Type B pancreatic cell (in vitro differentiated cells): ENCODE measurements at places on chromosomes 12 and 14. TPM values are rescaled to one million over a fixed set of nuclear protein-coding genes. Genes with fewer than 3 reads are reported as not detected.

The BATF gene
- 2.2 and 2.6 TPM in 2 replicates for total RNA-seq

The KRT77 gene
- 0.27 and 2.3 TPM in 2 replicates for total RNA-seq

The RFX4 gene
- 0.29 and 25.4 TPM in 2 replicates for total RNA-seq

The SYNDIG1L gene
- 0.36 and 0.71 TPM in 2 replicates for total RNA-seq

The LRRC10 gene
- not detected in 2 replicates for total RNA-seq

The ANO2 gene
- 2.6 and 3.3 TPM in 2 replicates for total RNA-seq

The FSCB gene
- 0.12 TPM in 1 of 2 replicates, not detected in the other for total RNA-seq

The C1QL4 gene
- 0.17 and 1.2 TPM in 2 replicates for total RNA-seq

The SERPINA10 gene
- total RNA-seq: 1.5 and 2.8 TPM in 2 replicates

The CLEC1A gene
- 0.86 and 3.6 TPM in 2 replicates for total RNA-seq

The CLMN gene
- 10.2 and 23.0 TPM in 2 replicates for total RNA-seq

The KRT6C gene
- 0.19 and 0.31 TPM in 2 replicates for total RNA-seq

The HNRNPC gene
- total RNA-seq: 474 and 692 TPM in 2 replicates

The RHNO1 gene
- total RNA-seq: 46.8 and 51.7 TPM in 2 replicates

The SMIM41 gene
- total RNA-seq: not detected in 2 replicates

The CFAP251 gene
- 2.6 and 3.3 TPM in 2 replicates for total RNA-seq

The BBS10 gene
- 10.7 and 14.8 TPM in 2 replicates for total RNA-seq

The MED13L gene
- 87.8 and 97.7 TPM in 2 replicates for total RNA-seq

The HOXC13 gene
- 0.48 TPM in 1 of 2 replicates, not detected in the other for total RNA-seq

The TC2N gene
- total RNA-seq: 19.4 and 42.2 TPM in 2 replicates

The PLD4 gene
- total RNA-seq: 0.17 TPM in 2 replicates

The LGR5 gene
- total RNA-seq: 1.4 and 7.9 TPM in 2 replicates

The OTX2 gene
- 0.22 TPM in 1 of 2 replicates, not detected in the other for total RNA-seq

The NGB gene
- total RNA-seq: not detected in 2 replicates

The TAC3 gene
- 2.9 and 3.1 TPM in 2 replicates for total RNA-seq

The NOXRED1 gene
- total RNA-seq: 0.46 and 0.57 TPM in 2 replicates

The SMCO2 gene
- 0.31 TPM in 1 of 2 replicates, not detected in the other for total RNA-seq

The DPY19L2 gene
- 9.3 and 25.0 TPM in 2 replicates for total RNA-seq

The PTPRO gene
- total RNA-seq: 7.8 and 31.8 TPM in 2 replicates

The ARL6IP4 gene
- total RNA-seq: 140 and 146 TPM in 2 replicates

The PROX2 gene
- not detected in 2 replicates for total RNA-seq

The TMEM263 gene
- total RNA-seq: 48.9 and 55.5 TPM in 2 replicates

The TPH2 gene
- total RNA-seq: 0.45 TPM in 1 of 2 replicates, not detected in the other

The CCDC177 gene
- total RNA-seq: 0.21 and 3.4 TPM in 2 replicates

The KRT72 gene
- total RNA-seq: 0.48 and 2.9 TPM in 2 replicates

The VCPKMT gene
- 11.6 and 13.9 TPM in 2 replicates for total RNA-seq

The SDS gene
- total RNA-seq: not detected in 2 replicates

The TAS2R46 gene
- total RNA-seq: 0.85 and 1.0 TPM in 2 replicates

The KRT1 gene
- 269 and 837 TPM in 2 replicates for total RNA-seq

The PRPF39 gene
- 50.6 and 51.7 TPM in 2 replicates for total RNA-seq

The NYNRIN gene
- total RNA-seq: 79.2 and 129 TPM in 2 replicates

The C1R gene
- 5.4 and 6.5 TPM in 2 replicates for total RNA-seq

The A2ML1 gene
- total RNA-seq: 3.8 and 26.0 TPM in 2 replicates

The A2M gene
- 4.9 and 84.9 TPM in 2 replicates for total RNA-seq

The SLCO1A2 gene
- 0.82 and 10.7 TPM in 2 replicates for total RNA-seq

The AMN1 gene
- 5.5 and 9.6 TPM in 2 replicates for total RNA-seq

The SYT1 gene
- total RNA-seq: 6.0 and 35.5 TPM in 2 replicates

The PMCH gene
- not detected in 2 replicates for total RNA-seq

The MSI1 gene
- total RNA-seq: 22.0 and 71.7 TPM in 2 replicates
